Testis (tissue), 5 donors: ENCODE measurements at places on chromosomes 4 and X. TPM values are rescaled to one million over a fixed set of nuclear protein-coding genes. Genes with fewer than 3 reads are reported as not detected.

The PABPC1L2B gene
- polyA plus RNA-seq = 0.73 TPM

DNA sequence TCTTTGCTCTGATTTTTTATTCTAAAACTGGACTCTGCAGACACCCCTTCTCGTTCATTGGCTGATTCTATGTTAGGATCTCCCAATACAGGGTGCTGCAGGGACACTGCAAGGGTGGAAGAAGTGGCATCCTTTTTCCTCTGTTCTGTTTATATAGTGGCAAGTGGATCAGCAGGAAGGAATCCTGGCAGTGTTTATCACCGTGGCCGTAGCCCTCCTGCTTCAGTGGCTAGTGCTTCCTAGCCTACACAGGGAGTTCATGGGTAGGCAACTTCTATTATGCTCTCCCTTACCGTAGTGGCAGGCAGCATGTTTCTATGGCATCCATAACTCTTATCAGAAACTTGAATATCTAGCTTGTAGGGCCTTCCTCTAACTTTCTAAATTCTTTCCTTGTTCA is 6.4 kb upstream of the AP1AR start:
- no peak for DNase-seq

- DNase-seq = no peak
These were observed 494.5 kb downstream of the CFAP47 start for GRCh38 chrX:36414056-36414455.

- no peak for DNase-seq
These were observed 322.1 kb downstream of the CBLL2 start for GRCh38 chrX:22594766-22595165.

GRCh38 chr4:128768373-128768996 is 41.0 kb upstream of the JADE1 start:
- no peak for DNase-seq

GRCh38 chr4:85512446-85513205 is 37.7 kb downstream of the ARHGAP24 start:
- DNase-seq = no peak

GRCh38 chrX:43573441-43574015 is 82.6 kb upstream of the MAOA start:
- DNase-seq = no peak

- no peak for DNase-seq
These were observed 71.9 kb downstream of the ATG4A start for GRCh38 chrX:108163333-108164082.

DNA sequence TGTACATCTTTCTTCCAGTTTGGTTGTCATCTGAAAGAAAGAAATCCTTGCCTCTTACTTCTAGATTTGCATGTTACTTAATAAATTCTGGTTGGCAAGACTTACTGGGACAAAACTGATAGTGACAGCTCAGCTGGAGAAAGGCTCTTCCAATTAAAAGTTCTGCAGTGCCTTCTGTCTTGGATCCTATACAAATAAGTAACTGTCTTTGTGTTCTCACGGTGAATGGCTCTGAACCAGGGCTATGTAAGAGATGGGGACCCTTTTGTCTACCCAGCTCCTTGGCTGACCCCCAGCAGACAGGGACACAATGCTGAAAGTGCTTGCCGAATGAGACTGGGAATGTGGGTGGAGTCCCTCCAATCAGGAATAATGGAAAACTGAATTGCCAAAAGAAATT is 89.5 kb downstream of the AASDH start:
- no peak for DNase-seq

- no peak for DNase-seq
These were observed 81.2 kb downstream of the SHROOM3 start for GRCh38 chr4:76515975-76516843.

GRCh38 chrX:30572004-30572403 is 5.6 kb downstream of the TASL start:
- DNase-seq = no peak

The TLR2 gene
- 5.4 TPM for polyA plus RNA-seq

DNA sequence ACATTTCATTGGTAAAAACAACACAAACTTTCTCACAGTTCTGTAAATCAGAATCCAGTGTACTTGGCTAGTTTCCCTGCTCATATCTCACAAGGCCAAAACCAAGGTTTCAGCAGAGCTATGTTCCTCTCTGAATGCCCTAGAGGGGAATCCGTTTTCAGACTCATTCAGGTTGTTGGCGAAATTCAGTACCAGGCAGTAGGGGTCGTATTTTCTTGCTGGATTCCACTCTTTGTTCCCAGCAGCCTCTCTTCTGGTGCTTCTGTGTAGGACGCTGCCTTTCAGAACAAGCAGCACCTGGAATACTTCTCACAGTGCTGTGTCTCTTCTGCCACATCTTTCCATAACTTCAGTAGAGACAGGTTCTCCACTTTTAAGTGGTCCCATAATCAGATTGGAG is 351.9 kb downstream of the PCDH18 start:
- DNase-seq = no peak

The MAP7D2 gene
- polyA plus RNA-seq = 37.9 TPM

The WDFY3 gene
- polyA plus RNA-seq = 31.7 TPM

GRCh38 chr4:3391422-3391821 is 50.3 kb upstream of the HGFAC start:
- no peak for DNase-seq

The RGS12 gene
- polyA plus RNA-seq = 25.0 TPM

DNA sequence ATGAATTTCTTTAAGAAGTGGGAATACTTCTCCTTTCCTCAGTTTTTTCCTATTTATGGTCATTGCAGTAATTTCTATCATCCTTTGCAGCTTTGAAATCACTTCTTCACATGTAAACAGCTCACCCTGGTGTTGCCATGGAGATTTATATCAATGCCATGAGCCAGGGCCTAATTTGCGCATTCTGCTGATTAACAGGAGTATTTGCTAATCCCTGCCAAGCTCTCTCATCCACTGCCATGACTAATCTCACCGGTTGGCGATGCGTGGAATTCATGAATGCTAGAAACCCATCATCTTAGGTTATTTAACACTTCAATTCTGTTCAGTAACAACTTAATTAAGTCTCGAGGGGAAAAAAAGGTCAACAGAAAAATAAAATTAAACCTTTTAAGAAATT is 11.8 kb upstream of the FGF13 start:
- DNase-seq = no peak

The ANKRD50 gene
- polyA plus RNA-seq = 26.8 TPM

The GPR143 gene
- polyA plus RNA-seq = 2.5 TPM

DNA sequence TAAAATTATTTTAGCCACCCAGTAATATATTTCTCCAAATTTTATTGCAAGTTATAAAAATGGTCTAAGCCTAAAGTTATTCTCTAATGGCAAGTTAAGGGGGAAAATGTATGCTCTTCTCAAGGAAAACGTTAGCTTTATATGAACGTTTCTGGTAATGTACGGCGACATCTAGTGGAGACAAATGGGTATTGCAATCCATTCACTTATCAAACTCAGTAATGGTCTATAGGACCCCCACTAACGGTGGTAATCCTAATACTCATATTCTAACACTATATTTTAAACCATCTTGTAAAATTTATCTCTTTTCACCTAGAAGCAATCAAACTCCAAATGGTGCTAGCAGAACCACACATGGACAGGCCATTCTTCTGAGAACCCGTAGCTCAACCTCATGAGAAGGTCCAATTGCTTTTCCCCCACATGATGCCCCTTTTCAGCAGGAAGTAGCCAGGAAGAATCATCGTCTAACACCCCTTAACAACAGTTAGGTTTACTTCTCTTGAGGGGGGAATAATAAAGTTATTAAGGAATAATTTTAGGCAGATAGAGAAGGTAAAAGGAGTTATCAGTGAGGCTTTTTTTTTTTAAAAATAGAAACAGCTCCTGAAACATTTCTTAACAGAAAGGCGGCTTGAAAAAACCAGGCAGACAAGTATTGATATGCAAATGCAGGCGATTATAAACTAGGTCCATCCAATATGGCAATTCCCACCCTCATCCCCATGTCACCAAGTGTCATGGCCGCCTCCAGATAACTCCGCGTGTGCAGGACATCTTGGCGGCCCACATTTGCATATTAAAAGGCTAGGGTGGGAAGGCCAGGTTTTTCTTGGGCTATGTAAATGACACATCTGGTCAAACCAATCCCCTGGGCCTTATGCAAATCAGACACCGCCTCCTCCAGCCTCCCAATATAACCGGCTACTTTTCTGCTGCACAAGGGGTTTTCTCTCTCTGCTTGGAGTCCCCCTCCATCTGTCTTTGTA is 35.0 kb downstream of the NUDT11 start:
- peak; percentile 54 for DNase-seq

DNA sequence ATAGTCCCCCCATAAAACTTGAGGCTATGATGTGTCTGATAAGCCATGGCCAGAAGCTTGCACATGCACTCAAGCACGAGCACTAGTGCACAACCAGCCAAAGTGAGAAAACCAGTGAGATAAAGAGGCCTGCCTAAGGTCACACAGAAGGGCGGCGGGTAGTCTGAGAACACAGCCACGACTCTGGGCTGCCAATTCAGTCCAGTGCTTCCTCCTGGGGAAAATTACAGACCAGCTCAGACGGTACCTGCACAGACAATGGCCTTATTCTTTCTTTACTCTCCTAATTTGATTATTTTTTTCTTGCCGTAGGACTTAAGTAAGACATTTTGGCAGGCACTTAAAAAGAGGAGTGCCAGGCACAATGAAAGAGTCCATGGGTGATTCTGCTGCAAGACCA is 533.2 kb upstream of the FAT1 start:
- no peak for DNase-seq

DNA sequence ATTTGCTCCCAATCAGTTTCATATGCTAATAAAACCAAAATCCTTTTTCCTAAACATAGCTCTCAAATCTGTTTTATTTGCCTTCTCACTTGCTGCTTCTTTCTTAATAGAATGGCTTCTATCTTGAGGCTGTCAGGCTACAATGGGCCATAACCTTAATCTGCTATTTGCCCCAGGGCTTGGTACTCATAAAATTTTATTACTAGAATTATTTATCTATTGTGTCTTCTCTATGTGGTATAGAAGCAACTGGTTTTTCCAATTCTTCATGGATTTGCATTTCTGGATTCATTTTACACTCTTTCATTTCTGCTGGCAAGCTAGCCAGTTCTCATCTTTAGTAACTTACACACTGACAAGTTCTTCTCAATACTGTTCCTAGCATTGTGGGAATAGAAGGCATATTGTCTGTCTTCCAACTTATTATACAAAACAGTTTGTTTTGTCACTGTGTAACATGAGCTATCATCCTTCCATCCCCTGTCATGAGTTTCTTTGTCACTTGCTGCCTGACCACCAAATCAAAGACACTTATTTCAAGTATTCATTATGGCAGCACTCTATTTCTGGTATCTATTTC is 96.6 kb upstream of the KCNIP4 start:
- DNase-seq = no peak

The HS6ST2 gene
- 3.7 TPM for polyA plus RNA-seq

GRCh38 chr4:52617336-52618020 is 41.6 kb downstream of the USP46 start:
- DNase-seq = no peak

GRCh38 chr4:75251547-75251946 is 262.7 kb downstream of the RCHY1 start:
- no peak for DNase-seq

GRCh38 chrX:43953218-43953617 is 20.0 kb downstream of the NDP start:
- no peak for DNase-seq

- DNase-seq = peak; percentile 12
These were observed 40.0 kb downstream of the RIPPLY1 start for GRCh38 chrX:106862972-106863688.

DNA sequence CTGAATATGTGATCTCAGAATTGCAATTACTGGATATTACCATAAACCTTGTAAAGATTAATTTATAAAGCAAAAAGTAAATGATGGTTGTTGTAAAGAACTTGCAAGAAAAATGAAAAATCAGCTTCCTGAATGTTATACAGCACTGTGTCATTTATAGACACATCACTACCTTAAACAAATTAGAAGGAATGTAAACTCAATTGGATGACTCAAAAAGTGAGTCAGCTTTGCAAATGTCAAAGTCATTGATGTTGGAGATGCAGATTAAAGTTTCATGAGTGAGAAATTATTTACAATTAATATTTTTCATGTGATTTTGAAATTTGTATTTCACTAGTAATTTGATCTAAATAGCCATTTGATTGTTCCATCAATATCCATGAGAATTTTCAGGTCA is 193.2 kb downstream of the RAPGEF2 start:
- DNase-seq = no peak

GRCh38 chr4:153369021-153369420 is 24.5 kb downstream of the MND1 start:
- DNase-seq = no peak

GRCh38 chrX:133685822-133686221 is 270.5 kb upstream of the GPC4 start:
- no peak for DNase-seq

DNA sequence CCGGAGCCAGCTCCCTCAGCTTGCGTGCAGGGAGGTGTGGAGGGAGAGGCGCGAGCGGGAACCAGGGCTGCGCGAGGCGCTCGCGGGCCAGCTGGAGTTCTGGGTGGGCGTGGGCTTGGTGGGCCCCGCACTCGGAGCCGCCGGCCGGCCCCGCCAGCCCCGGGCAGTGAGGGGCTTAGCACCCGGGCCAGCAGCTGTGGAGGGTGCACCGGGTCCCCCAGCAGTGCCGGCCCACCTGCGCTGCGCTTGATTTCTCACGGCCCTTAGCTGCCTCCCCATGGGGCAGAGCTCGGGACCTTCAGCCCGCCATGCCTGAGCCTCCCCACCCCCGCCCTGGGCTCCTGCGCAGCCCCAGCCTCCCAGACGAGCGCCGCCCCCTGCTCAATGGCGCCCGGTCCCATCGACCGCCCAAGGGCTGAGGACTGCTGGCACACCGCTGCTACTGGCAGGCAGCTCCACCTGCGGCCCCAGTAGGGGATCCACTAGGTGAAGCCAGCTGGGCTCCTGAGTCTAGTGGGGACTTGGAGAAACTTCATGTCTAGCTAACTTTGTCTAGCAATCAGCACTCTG is 37.8 kb upstream of the SMARCAD1 start:
- DNase-seq = no peak

GRCh38 chr4:73451404-73451803 is 15.4 kb downstream of the AFP start:
- DNase-seq = no peak

- DNase-seq = peak; percentile 13
These were observed 68.7 kb downstream of the PAK3 start for GRCh38 chrX:111164728-111165127.

The MND1 gene
- 17.5 TPM for polyA plus RNA-seq

GRCh38 chr4:4541040-4541631 is 712 bp downstream of the STX18 start:
- peak; percentile 37 for DNase-seq

DNA sequence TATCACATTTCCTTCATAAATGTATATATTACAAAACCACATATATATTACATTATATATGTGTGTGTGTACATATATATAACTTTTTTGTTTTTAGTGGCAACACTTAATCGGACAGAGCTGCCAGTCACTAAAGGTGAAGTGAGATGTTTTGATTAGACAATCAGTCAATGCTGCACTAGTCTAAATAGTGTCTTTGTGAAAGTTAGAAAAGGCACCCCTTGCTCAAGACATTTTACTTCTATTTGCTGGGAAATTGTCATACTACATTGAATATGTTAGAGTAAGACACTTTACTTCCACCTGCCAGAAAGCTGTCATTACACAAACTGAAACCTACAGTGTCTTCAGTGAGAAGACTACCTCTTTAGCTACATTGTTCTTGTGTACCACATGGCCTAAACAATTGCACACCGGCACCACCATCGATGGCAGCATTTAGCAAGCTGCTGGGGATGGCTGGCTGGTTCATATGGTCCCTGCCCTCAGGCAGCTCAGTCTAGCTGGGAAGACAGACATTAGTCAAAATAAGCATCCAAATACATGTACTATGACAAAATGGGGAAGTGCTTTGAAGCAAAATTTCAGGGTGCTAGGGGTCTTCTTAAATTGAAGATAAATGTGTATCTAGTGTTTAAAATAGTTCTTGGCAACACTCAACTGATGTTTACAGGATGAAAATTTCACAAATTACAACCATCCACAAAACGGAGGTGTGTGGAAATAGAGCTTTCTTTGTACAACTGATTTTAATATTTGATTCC is 148.1 kb upstream of the GATB start:
- no peak for DNase-seq

The AFM gene
- 0.20 TPM for polyA plus RNA-seq
